ENCODE measurements at places on chromosomes 16 and 17.

DNA sequence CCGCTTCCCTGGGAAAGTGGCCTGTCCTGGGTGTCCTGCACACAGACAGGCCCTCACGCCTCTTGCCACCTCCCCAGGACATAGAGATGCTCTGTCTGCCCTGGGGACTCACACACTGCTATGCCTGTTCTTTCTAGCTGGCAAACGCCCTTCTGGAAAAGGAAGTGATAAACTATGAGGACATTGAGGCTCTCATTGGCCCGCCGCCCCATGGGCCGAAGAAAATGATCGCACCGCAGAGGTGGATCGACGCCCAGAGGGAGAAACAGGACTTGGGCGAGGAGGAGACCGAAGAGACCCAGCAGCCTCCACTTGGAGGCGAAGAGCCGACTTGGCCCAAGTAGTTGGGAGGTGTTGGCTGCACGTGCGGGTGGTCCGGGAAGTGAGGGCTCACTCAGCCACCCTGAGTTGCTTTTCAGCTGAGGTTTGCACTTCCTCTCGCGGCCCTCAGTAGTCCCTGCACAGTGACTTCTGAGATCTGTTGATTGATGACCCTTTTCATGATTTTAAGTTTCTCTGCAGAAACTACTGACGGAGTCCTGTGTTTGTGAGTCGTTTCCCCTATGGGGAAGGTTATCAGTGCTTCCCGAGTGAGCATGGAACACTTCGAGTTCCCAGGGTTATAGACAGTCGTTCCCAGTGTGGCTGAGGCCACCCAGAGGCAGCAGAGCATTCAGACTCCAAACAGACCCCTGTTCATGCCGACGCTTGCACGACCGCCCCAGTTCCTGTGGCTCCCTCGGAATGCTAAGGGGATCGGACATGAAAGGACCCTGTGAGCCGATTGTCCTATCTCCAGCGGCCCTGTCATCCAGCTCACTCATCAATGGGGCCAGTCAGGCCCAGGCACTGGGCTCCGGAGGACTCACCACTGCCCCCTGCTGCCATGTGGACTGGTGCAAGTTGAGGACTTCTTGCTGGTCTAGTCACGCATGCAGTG, 3.5 kb upstream of the RPL13 start:
- DNase-seq: no peak

DNA sequence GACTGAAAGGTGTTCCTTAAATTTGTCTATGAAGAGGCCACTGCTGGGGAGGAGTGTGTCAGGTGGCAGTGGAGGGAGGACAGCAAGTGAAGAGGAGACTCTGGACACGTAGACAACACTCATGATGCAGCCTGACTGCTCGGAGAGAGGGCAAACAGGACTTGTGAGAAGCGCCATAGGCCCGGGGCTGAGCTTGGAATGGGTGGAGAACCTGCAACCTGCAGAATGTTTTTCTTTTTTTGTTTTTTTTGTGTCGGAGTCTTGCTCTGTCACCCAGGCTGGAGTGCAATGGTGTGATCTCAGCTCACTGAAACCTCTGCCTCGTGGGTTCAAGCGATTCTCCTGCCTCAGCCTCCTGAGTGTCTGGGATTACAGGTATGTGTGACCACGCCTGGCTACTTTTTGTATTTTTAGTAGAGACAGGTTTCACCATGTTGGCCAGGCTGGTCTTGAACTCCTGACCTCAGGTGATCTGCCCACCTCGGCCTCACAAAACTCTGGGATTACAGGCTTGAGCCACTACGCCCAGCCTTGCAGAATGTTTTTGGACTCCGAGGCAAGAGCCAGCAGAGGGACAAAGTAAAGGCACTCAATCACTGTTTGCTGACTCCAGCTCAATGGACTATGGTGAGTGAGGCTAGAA, 18.9 kb upstream of the C17orf58 start:
- DNase-seq: no peak

GRCh38 chr17:33753452-33753851, 460.4 kb upstream of the ASIC2 start:
- DNase-seq: no peak

- DNase-seq: no peak
Measured at GRCh38 chr16:89322321-89323119, 105.0 kb downstream of the ZNF778 start.

DNA sequence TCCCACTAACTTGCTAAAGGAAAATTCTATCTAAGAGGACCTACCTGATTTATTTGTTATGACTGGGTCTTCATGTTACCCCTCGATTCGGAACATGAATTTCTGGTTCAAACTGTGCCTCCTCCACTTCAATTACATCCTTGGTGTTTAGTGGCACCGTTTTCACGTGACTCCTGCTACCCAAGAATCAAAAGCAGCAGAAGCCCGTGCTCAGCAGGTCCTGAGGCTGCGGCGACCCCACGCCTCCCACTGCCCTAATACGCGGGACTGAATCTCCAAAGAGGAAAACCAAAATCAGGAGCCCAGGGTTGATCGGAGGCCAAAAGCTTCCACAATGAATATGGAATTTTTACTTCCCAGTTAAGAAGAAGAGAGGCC, 94.0 kb upstream of the METRNL start:
- peak; percentile 40 for DNase-seq

GRCh38 chr17:4460661-4461060, 26.9 kb downstream of the SPNS3 start:
- DNase-seq: no peak

DNA sequence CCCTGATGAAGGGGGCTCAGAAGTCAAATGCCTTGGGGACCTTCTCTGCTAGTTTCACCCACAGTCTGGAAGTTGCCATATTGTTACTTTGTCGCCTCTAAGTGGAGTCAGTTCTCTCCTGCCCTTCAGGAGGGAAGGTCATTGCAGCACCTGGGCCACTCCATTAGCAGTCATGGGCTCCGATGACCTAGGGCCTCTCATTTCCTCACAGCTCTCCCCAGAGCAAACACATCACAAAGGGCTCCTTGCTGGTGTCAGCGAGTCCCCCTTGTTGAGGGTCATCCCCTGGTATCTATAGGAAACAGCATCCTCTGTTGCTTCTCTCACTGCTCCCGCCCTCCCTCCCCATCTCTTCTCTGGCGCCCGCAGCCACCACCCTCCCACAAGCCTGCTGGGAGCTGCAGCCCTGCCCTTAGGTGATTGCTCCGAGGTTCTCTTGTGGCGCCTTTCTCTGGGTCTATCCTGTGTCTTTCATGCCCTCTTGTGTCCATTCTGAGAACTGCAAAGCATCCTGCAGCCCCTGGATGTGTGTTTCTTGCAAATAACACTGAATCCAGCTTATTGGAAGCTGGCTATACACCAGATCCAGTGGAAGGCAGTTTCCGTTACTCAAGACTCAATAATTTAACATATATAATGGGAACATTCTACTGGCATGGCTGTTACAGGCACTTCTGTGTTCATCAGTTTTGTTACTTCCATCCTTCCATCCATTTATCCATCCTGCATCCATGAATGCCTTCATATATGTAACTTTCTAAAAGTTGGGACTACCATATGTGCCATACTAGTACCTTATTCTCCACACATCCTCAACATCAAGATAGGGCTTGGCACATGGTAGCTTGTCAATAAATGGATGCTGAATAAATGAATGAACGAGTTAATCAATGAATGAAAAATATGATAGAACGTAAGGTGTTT, 21.2 kb downstream of the PDILT start:
- DNase-seq: no peak

DNA sequence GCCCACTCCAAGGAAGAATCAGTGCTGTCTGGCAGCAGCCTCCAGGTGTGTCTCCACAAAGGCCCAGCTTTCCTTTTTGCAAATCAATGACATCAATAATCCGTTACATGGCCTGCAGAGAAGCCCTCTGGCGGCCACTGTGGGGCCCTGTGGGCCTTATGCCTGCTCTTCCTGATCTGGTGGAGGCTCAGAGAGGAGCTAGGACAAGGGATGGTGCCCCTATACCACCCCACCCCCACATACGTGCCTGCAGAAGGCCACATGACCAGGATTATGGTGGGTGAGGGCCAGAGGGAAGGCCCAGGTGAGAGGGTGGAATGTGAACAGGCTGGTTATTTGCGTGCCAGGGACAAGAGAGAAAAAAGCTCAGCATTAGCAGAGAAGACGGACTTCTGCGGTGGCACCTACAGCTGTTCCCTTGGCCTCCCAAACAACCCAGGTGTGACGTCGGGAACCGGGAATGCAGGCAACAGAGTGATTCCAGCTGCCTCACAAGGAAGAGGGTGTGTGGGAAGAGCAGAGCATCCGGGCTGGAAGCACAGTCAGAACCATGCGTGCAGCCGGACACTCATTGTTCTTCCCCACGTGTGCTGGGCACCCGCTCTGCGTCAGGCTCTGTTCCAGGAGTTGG, 22.5 kb downstream of the EIF4A3 start:
- no peak for DNase-seq

DNA sequence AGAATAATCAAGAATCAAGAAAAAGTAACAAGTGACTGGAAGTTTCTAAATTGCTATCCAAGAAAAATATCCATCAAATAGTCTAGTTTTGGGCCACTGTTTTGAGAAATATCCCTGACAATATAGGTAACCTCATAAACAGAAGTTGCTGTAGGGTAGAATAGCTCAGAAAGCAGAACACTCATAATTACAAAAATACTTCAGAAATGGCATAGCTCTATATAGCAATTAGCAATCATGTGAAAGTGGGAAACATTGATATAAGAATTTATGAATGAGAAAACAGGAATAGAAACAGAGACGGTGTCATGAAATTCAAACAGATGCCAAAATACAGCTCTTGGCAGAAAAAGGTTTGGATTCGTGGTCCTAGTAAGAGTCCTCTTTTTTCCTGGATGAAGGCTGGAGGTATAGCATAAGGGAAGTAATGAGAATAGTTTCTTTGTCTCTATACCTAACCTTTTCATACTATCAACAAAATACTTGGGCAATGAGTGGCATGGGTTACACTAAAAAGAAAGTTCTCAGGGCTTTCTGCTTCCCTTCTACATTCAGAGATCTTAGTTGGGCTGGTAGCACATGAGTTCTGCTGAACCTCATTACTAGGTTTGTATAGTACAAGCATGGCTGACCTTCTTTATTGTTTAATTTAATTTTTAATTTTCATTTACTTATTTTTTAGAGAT, 33.5 kb downstream of the SPAG9 start:
- DNase-seq: no peak

GRCh38 chr17:43766413-43767052, 7.9 kb upstream of the SOST start:
- DNase-seq: no peak

DNA sequence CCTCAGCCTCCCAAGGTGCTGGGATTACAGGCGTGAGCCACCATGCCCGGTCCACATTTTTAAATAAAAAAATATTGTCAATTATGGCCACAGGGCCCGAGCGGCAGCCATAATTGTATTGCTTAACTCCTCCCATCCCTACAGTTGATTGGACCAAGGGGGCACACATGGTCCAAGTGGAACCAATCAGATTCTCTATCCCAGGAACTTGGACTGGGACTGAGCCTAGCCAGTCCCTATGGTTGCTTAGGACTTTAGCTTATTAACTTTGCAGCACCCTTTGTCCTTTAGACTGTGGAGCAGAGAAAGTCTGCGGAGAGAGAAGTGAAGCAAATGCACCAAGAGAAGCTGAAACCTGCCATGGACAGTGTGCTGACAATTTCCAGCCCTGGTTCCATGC, 5.5 kb upstream of the RDM1 start:
- DNase-seq: no peak
